ENCODE measurements at places on chromosomes 16 and 17. TPM values are rescaled to one million over a fixed set of nuclear protein-coding genes. Genes with fewer than 3 reads are reported as not detected.

DNA sequence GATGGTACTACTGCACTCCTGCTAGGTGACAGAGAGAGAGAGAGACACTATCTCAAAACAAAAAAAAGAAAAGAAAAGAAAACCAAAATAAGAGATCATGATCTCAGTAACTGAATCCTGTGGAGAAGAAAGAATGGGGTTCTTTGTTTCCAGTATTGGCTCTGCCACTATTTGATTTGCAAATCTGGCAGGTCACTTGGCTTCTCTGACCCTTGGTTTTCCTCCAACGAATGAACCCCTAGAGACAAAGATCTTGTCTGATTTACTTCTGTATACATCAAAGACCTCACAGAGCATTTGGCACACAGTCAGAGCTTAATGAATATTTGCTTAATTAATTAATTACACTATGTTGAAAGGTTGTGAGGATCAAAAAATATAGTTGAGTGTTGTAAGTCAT lies 47.9 kb upstream of the NLK start:
- DNase-seq = no peak

- DNase-seq = peak; percentile 80
Measured at GRCh38 chr17:63701868-63702720, 2.2 kb upstream of the LIMD2 start.

DNA sequence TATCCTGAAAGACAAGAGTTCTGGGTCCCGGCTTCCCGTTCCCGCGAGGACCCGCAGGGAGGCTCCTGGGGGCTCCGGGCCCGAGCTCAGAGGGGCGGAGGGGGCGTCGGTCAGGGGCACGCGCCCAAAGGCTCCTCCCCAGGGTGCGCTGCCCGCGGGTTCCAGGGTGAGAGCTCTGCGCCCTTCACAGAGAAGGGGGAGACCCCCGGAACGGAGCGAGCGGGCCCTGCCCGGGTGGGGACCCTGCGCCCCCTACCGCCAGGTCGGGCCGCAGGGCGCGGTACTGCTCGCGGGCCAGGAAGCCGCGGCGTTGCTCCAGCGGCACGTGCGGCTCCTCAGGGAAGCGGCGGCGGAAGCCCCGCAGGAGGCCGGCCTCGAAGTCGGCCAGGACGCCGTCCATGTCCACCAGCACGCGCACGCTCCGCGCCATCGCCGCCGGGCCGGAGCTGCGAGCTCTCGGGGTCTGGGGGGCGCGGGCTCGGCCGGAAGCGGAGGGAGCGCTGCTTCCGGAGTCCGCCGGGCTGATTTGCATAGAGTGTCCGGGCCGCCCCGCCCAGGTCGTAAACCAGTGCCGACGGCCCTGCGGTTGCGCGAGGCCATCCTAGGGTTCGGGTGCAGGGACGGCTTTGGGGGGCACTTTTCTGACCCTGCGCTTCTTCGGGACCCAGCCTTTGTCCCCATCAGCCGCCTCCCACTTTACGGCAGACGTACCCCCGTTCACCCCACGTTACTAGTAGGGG lies at the start of gene NT5C:
TSS of gene NT5C (minus strand) at position 465 of the 740 bp plus-strand sequence. CDS start at position 430, 35 bp downstream.
- DNase-seq = peak; percentile 39

DNA sequence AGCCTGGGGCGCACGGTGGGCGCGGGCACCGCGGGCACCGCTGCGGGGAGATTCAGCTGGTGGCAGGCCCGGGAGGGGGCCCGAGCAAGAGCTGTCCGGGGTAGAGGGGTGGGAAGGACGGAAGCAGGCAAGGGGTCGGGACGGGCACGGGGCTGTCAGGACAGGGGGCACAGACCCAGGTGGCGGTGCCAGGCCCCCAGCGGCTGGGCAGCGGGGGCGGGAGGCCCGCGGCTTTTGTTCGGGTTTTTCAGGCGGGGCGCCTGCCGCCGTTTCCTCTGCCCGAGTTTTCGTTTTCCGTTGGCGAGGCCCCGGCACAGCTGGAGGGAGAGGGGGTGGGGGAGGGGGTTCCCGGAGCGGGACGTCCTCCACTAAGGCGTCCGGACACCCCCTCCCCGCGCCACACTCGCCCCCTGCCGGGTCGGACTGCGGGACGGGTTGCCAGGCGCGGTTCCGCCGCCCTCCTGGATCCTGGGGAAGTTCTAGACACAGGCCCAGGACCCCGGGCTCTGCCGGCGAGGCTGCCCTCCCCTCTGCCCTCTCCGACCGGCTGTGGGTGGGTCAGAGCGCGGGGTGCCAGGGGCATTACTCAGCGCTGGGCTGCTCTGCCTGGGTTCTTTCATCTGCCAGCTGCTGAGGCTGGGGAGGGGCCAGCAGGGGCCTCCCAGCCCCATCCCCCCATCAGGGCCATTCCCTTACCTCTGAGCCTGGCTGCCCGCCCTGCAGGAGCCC lies 543 bp downstream of the ARHGAP23 start:
- DNase-seq = no peak

DNA sequence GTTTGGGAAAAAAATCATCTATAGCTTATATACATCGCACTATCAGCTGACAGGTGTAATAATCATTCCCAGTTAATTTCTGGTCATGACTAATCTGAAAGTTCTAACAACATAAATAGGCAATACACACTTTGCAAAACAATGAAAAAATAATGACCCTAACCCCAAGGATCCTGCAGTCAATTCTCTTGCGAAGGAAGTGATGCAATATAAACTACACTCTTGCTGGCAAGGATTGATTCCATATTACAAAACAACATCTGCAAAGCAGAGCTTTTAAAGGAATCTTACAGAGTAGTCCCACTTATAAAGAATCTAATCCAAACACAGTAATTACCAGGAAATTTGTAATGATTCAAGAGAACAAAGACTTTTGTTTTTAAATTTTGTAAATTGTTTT lies 73.4 kb downstream of the MYO1D start:
- no peak for DNase-seq

Gene TBC1D3B
- total RNA-seq = 13.7 TPM

- DNase-seq = no peak
Measured at GRCh38 chr16:11964761-11965551, at the start of gene TNFRSF17. TSS of gene TNFRSF17 (plus strand) at chr16:11965210. CDS start at chr16:11965325, 115 bp downstream.

GRCh38 chr16:7268182-7268581 lies 64.5 kb upstream of the RBFOX1 start:
- no peak for DNase-seq

Data from T-cell (primary cell).